ENCODE measurements at places on chromosomes 4 and X.

DNA sequence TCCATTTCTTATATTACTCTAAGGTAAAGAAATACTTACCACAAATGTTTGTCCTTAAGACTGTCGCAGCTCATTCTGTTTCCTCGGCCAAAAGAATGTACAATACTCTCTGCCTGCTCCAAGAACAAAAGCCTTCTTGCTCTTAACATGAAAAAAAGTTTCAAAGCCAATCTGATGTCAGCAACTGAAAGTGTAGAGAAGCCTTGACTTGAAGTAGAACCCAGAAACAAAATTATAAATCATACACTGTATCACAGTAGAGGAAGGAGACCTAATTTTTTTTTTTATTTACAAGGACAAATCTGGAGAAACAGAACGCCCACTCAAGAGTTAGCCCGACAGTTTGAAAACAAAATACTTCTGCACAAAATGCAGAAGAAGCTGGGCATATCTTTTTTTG, at the start of gene MCF2:
TSS of gene MCF2 (minus strand) at position 101 of the 400 bp plus-strand sequence. CDS start 56,423 bp downstream, outside the sequence.
- H3K36me3 ChIP-seq = no peaks in the 10 kb centered on the region
- no peak for DNase-seq
- no peaks in the 10 kb centered on the region for H3K4me1 ChIP-seq
- H3K27me3 ChIP-seq = no peaks in the 10 kb centered on the region

- H3K36me3 ChIP-seq = no peaks in the 10 kb centered on the region
- H3K27ac ChIP-seq = no peak overlapping the region
Measured at GRCh38 chr4:89574176-89574575, 262.8 kb downstream of the SNCA start.

GRCh38 chrX:53685711-53686110, 808 bp downstream of the HUWE1 start:
- DNase-seq = no peak
- peak overlapping the region; percentile 69 for H3K27ac ChIP-seq
- peaks cover 22% of the 10 kb centered on the region for H3K4me1 ChIP-seq
- peak overlapping the region; percentile 60 for H3K4me3 ChIP-seq
- no peaks in the 10 kb centered on the region for H3K27me3 ChIP-seq

GRCh38 chrX:18956303-18957032, 27.4 kb downstream of the PHKA2 start:
- peaks cover 51% of the 10 kb centered on the region for H3K4me1 ChIP-seq
- peak; percentile 74 for DNase-seq
- peaks cover 3% of the 10 kb centered on the region for H3K36me3 ChIP-seq
- no peak overlapping the region for H3K4me3 ChIP-seq
- peaks cover 2% of the 10 kb centered on the region for H3K27me3 ChIP-seq
- peak overlapping the region; percentile 52 for H3K27ac ChIP-seq

- no peak overlapping the region for H3K27ac ChIP-seq
- no peak for DNase-seq
- no peak overlapping the region for H3K4me3 ChIP-seq
- H3K36me3 ChIP-seq = no peaks in the 10 kb centered on the region
- peaks cover 2% of the 10 kb centered on the region for H3K27me3 ChIP-seq
Measured at GRCh38 chrX:20454117-20454516, 187.4 kb upstream of the RPS6KA3 start.

- H3K27ac ChIP-seq = no peak overlapping the region
- H3K4me1 ChIP-seq = peaks cover 11% of the 10 kb centered on the region
- no peak overlapping the region for H3K4me3 ChIP-seq
- no peaks in the 10 kb centered on the region for H3K27me3 ChIP-seq
- no peaks in the 10 kb centered on the region for H3K36me3 ChIP-seq
Measured at GRCh38 chrX:148322906-148323305, 177.5 kb upstream of the AFF2 start.

- no peak overlapping the region for H3K4me3 ChIP-seq
- no peaks in the 10 kb centered on the region for H3K27me3 ChIP-seq
- H3K36me3 ChIP-seq = no peaks in the 10 kb centered on the region
- H3K4me1 ChIP-seq = peaks cover 31% of the 10 kb centered on the region
Measured at GRCh38 chrX:19793471-19793870, 93.9 kb downstream of the SH3KBP1 start.

- H3K36me3 ChIP-seq = no peaks in the 10 kb centered on the region
- no peaks in the 10 kb centered on the region for H3K27me3 ChIP-seq
- no peak for DNase-seq
- no peak overlapping the region for H3K27ac ChIP-seq
Measured at GRCh38 chrX:78997870-78998558, 52.8 kb downstream of the P2RY10 start.

DNA sequence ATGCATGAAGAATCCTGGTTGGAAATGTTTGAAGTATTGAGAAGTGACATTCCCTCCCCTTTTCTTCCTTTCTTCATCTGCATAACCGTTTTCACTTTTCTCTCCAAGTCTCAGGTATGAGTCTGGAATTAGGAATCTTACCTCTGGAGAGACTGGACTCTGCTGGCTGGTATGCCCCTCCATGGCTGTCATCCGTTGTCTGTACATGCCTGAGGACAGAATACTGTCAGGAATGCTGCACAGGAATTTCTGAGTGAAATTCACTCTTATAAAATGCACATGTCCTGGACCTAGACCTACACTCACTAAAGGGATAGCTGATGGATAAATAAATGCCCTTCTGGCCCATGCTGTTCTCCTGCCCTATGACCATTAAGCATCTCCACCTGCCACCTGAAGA, 179.5 kb downstream of the MSN start:
- H3K36me3 ChIP-seq = no peaks in the 10 kb centered on the region
- no peaks in the 10 kb centered on the region for H3K27me3 ChIP-seq
- H3K4me3 ChIP-seq = no peak overlapping the region

DNA sequence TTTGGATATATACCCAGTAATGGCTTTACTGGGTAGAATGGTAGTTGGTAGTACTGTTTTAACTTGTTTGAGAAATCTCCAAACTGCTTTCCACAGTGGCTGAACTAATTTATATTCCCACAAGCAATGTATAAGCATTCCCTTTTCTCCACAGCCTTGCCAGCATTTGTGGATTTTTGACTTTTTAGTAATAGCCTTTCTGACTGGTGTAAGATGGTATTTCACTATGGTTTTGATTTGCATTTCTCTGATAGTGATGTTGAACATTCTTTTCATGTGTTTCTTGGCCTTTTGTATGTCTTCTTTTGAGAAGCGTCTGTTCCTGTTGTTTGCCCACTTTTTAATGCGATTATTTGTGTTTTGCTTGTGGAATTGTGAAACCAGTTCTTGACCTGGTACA, 290.5 kb downstream of the BMPR1B start:
- H3K4me3 ChIP-seq = no peak overlapping the region
- DNase-seq = no peak
- no peaks in the 10 kb centered on the region for H3K4me1 ChIP-seq
- H3K27ac ChIP-seq = no peak overlapping the region

GRCh38 chr4:57866468-57867171, 756.4 kb upstream of the IGFBP7 start:
- no peaks in the 10 kb centered on the region for H3K27me3 ChIP-seq
- DNase-seq = no peak
- no peaks in the 10 kb centered on the region for H3K36me3 ChIP-seq
- no peak overlapping the region for H3K4me3 ChIP-seq
- no peak overlapping the region for H3K27ac ChIP-seq
- no peaks in the 10 kb centered on the region for H3K4me1 ChIP-seq

- peak; percentile 50 for DNase-seq
- no peak overlapping the region for H3K27ac ChIP-seq
- no peaks in the 10 kb centered on the region for H3K27me3 ChIP-seq
- H3K4me3 ChIP-seq = no peak overlapping the region
- H3K36me3 ChIP-seq = peaks cover 20% of the 10 kb centered on the region
- H3K4me1 ChIP-seq = peaks cover under 1% of the 10 kb centered on the region
Measured at GRCh38 chr4:158255727-158256324, 45.5 kb downstream of the TMEM144 start.

GRCh38 chrX:130105244-130105643, 5.1 kb downstream of the ELF4 start:
- DNase-seq = no peak
- H3K4me3 ChIP-seq = no peak overlapping the region
- peaks cover 60% of the 10 kb centered on the region for H3K4me1 ChIP-seq
- no peaks in the 10 kb centered on the region for H3K27me3 ChIP-seq
- peak overlapping the region; percentile 58 for H3K27ac ChIP-seq

DNA sequence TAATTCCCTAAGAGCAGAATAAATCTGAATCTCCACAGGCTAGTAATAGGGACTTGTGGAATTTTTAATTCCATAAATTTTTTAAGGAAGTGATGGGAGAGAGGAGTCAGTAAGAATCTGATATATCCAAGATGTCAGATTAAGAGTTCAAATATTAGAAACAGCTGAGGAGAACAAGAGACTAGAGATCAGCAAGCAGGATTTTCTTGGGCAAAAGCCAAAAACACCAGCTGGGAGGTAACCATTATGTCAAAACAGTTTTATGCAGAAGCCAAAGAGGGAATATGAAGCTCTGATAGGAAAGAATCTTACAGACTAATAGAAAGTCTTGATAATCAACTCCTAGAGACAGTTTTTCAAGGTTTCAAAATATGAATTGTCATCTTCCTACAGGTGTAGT, 72.2 kb upstream of the RBPJ start:
- no peaks in the 10 kb centered on the region for H3K27me3 ChIP-seq
- no peak for DNase-seq
- H3K4me1 ChIP-seq = no peaks in the 10 kb centered on the region
- H3K27ac ChIP-seq = no peak overlapping the region

- no peak overlapping the region for H3K4me3 ChIP-seq
- no peaks in the 10 kb centered on the region for H3K27me3 ChIP-seq
- no peak overlapping the region for H3K27ac ChIP-seq
- DNase-seq = no peak
- H3K4me1 ChIP-seq = no peaks in the 10 kb centered on the region
Measured at GRCh38 chrX:38657562-38657961, 96.2 kb downstream of the TSPAN7 start.

DNA sequence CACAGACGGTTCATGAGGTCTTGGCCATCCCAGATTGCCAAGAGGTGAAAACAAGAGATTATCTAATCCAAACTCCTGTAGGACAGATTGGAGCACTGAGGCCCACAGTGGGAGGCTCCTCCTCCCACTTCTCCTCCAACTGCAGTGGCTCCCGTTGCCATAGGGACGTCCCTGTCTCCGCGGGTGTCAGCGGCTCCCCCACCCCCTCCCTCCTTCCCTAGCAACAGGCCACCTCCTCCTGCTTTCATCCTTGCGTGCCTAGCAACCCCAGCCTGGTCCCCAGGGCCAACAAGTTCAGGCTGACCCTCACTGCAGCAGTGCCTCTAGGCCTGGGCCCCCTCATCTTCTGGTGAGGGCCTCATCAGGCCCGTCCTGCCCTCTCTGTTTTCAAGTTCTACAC, 6.8 kb upstream of the IQSEC2 start:
- H3K27ac ChIP-seq = peak overlapping the region; percentile 73
- H3K27me3 ChIP-seq = no peaks in the 10 kb centered on the region
- peaks cover 49% of the 10 kb centered on the region for H3K4me1 ChIP-seq
- H3K4me3 ChIP-seq = no peak overlapping the region
- DNase-seq = peak; percentile 62
- no peaks in the 10 kb centered on the region for H3K36me3 ChIP-seq

- no peak overlapping the region for H3K27ac ChIP-seq
- DNase-seq = no peak
- H3K4me3 ChIP-seq = no peak overlapping the region
- no peaks in the 10 kb centered on the region for H3K36me3 ChIP-seq
Measured at GRCh38 chrX:37441377-37441776, 92.2 kb downstream of the PRRG1 start.

- no peak for DNase-seq
- H3K27me3 ChIP-seq = no peaks in the 10 kb centered on the region
- no peak overlapping the region for H3K4me3 ChIP-seq
- H3K36me3 ChIP-seq = no peaks in the 10 kb centered on the region
Measured at GRCh38 chrX:22323541-22323940, 50.8 kb downstream of the CBLL2 start.

DNA sequence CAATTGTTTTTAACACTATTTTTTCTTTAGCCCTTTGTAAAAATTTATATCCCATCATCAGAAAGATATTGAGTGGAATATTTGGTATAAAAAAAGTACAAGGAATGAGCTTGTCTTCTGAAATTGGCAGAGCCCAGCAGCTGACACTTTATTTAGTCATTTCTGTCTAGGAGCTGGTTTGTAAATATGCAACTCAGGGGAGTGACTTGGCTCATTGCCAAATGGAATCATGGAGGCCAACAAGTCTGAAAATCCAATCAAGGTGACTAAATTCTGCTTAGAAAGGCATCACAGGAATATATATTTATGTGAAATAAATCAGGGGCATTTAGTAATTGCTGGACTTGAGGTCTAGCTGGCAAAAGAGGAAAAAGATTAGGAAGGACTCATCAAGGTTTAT, 74.4 kb downstream of the OTC start:
- no peak overlapping the region for H3K27ac ChIP-seq
- no peak overlapping the region for H3K4me3 ChIP-seq
- peak; percentile 6 for DNase-seq
- H3K27me3 ChIP-seq = no peaks in the 10 kb centered on the region

- no peak for DNase-seq
- H3K4me3 ChIP-seq = no peak overlapping the region
- no peaks in the 10 kb centered on the region for H3K4me1 ChIP-seq
- no peak overlapping the region for H3K27ac ChIP-seq
- H3K27me3 ChIP-seq = no peaks in the 10 kb centered on the region
Measured at GRCh38 chr4:137532869-137533236, 559 bp upstream of the PCDH18 start.

GRCh38 chr4:10015140-10015753, 6.0 kb downstream of the SLC2A9 start:
- no peak overlapping the region for H3K27ac ChIP-seq
- peaks cover 26% of the 10 kb centered on the region for H3K4me1 ChIP-seq

GRCh38 chr4:99062120-99062519, 26.5 kb downstream of the ADH5 start:
- H3K4me3 ChIP-seq = no peak overlapping the region
- no peaks in the 10 kb centered on the region for H3K27me3 ChIP-seq
- DNase-seq = no peak
- H3K36me3 ChIP-seq = peaks cover 57% of the 10 kb centered on the region
- H3K27ac ChIP-seq = no peak overlapping the region
- H3K4me1 ChIP-seq = no peaks in the 10 kb centered on the region

GRCh38 chrX:154731881-154732280, 19.0 kb downstream of the GAB3 start:
- peak overlapping the region; percentile 83 for H3K27ac ChIP-seq
- peak; percentile 66 for DNase-seq
- H3K4me3 ChIP-seq = peak overlapping the region; percentile 45
- no peaks in the 10 kb centered on the region for H3K36me3 ChIP-seq
- peaks cover 99% of the 10 kb centered on the region for H3K4me1 ChIP-seq
- no peaks in the 10 kb centered on the region for H3K27me3 ChIP-seq

- no peaks in the 10 kb centered on the region for H3K36me3 ChIP-seq
- no peaks in the 10 kb centered on the region for H3K4me1 ChIP-seq
- no peak overlapping the region for H3K4me3 ChIP-seq
Measured at GRCh38 chrX:123771449-123772064, 38.7 kb upstream of the THOC2 start.

DNA sequence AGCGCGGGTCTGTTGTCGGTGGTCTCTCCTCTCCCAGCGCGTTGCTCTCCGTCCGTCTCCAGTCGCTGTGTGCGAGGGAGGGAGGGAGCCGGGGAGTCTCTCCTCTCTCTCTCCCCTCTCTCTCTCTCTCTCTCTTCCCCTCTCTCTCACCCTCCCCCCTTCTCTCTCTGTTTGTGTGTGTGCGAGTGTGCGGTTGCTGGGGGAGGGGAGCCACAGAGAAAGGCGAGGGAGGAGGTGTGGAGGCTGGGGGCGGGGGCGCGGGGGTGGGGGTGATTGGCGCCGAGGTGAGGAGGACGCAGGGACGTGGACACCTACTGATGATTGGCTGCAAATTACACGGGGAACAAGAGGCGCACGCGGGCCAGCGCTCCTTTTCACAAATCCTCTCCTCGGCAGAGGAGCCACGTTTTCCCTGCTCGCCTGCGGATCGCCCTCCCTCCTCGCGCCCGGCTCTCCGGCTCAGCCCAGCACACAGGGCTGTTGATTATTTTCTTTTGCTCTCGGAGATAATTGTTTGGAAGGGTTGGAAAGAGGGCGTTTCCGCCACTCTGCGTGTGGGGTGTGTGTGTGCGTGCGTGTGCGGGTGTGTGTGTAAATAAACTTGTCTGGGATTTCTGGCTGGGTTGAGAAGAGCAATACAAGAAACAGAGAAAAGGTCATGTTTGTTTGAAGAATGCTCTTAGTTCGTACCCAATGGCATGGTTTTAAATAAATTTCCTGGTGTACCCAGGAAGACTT, at the start of gene CXXC4:
TSS of gene CXXC4 (minus strand) at position 73 of the 738 bp plus-strand sequence. CDS start 3,092 bp downstream, outside the sequence.
- peaks cover 3% of the 10 kb centered on the region for H3K4me1 ChIP-seq

Measured in CD14-positive monocyte (primary cell).